Activated T-cell treated with anti-CD3 and anti-CD28 coated beads, Interleukin-2, amount 50 U/mL, for 48 hours (primary cell): ENCODE measurements at places on chromosomes 3 and 15.

DNA sequence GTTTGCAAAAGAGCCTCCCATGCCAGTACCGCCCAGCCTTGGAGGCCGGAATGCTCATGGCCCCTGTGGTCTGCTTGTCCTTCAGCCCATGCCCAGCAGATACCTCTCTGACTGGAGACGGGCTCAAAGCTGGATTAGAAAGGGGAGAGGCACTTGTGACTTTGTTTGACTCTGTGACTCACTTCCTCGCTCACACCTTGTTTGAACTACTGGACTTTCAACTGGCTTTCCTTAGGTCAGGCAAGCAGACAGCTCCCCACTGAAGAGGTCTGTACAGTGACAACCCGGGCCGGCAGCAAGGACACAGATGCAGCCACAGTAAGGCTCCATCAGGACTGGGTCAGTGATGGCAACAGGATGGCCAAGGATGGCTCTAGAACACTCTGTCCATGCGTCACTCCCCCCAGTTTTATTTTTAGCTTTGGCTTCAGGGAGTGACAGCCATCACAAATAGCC is 98.6 kb upstream of the ABHD17C start:
- no peak for DNase-seq

- DNase-seq, result no peak
These were observed 39.9 kb downstream of the TGFBR2 start for GRCh38 chr3:30646181-30646876.

DNA sequence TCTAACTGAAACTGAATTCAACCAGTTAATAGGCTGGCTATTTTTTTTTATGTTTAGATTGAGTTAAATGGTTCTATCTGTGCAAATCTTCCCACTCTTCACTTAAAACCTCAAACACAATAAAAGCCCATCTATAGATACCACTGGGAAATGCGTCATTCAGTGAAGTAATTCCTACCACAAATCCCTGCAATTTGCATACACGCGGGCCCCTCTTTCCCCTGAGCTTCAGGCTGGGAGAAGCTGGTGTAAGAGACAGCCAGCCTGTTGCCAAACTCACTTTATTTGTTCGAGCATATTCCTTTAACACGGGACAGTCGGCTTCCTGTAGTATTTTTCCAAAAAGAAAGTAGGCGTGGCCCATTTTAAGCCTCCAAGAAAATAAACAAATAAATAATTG is 26.0 kb upstream of the MCTP2 start:
- DNase-seq, result peak; percentile 28

DNA sequence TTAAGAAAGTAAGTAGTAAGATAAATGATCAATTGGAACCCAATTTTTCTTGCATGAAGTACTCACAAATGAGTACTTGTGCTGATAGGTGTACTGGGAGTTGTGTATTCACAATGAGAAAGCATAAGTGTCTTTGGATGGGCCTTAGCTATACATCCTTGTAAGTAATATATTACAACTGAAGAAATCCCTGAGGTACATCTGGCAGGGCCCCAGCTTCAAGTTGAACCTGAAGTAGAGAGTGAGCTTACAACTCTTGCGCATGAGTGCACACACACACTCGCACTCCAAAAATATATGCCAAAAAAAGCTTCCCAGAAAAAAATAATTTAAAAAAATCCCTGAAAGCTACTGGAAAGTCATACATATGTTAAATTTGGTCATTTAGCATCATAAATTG is 222.5 kb downstream of the ROBO2 start:
- DNase-seq, result no peak

DNA sequence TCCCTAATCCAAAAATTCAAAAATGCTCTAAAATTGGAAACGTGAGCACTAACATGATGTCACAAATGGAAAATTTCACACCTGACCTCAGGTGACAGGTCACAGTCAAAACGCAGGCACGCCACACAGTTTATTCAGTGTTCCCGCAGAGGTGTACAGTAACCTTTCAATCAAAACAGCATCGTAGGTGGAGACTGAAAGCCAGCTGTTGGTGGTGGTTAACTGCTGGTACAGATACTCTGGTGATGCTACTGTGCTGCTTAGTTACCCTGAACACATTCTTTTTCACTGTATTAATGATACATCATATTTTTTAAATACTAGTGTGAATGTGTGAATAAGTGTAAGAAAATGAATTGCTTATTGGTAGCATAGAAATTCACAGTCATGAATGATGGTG is 23.8 kb downstream of the RAB11A start:
- DNase-seq, result no peak

- DNase-seq, result peak; percentile 13
These were observed 56.1 kb upstream of the MCF2L2 start for GRCh38 chr3:183484431-183485075.

GRCh38 chr15:79673416-79674123 is 223.2 kb downstream of the MTHFS start:
- DNase-seq, result peak; percentile 30

- DNase-seq, result no peak
These were observed 22.7 kb upstream of the KNG1 start for GRCh38 chr3:186694288-186695032.

- DNase-seq, result no peak
These were observed 425.5 kb downstream of the GABRG3 start for GRCh38 chr15:27396521-27396920.

DNA sequence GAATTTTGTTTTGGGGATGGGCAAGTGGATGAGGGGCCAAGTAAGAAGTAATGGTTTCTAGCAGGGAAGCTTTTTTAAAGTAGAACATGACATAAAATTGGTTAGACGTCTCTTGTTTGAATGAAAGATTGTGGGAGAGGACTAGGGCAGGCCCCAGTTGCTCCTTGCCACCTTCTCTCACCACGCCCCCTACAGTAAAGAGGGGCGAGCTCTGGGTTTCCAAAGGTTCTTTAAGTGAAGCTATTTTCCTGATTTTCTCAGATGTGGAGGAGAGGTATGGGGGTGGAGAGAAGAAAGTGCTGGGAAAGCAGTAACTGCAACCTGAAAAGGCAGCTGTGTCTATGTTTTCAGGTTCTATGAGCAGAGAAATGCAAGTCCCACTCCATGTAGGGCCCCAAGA is 32.6 kb upstream of the SKIL start:
- DNase-seq, result no peak

DNA sequence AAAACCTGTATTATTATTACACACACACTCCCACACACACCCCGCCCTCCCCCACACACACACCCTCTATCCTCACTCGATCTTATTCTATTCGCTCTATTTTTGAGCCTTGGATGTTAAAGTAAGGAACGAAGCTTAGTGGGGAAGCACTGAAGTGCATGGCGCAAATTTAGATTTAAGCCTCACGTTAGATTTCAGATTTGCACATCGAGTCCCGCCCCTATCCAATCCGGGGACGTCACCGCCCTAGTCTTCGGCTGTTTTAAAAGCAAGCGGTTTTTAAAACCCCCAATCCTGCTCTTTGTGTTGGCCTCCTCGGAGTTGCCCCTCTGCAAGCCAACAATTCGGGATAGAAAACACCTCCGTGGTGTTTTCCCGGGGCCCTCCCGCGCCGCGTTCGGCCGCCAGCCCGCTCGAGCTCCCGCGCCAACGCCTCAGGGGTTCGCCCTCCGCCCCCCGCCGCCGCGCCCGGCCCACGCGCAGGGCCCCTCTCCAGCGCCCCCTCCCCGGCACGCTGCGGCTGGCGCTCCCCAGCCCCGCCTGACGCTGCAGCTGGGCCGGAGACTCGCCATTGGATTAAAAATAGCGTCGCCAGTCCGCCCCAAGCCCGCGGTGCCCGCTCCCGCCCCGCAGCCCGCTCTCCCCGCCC is at the start of gene USP13:
Gene USP13 (plus strand): TSS at position 594 of the 649 bp plus-strand sequence. CDS start 186 bp downstream, outside the sequence.
- DNase-seq, result peak; percentile 69

DNA sequence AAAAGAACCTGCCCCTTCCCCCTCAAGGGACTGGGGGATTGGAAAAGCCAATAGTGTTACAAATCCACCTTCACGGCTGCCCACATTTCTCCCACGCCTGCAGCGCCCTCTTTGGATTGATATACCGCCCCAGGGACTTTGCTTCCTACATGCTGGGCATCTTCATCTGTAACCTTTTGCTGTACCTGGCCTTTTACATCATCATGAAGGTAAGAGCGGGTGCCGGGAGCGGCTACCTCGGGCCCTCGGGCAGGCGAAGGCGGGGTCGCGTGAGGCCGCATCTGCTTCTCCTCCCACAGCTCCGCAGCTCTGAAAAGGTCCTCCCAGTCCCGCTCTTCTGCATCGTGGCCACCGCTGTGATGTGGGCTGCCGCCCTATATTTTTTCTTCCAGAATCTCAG is 73.1 kb downstream of the USF3 start:
- no peak for DNase-seq

DNA sequence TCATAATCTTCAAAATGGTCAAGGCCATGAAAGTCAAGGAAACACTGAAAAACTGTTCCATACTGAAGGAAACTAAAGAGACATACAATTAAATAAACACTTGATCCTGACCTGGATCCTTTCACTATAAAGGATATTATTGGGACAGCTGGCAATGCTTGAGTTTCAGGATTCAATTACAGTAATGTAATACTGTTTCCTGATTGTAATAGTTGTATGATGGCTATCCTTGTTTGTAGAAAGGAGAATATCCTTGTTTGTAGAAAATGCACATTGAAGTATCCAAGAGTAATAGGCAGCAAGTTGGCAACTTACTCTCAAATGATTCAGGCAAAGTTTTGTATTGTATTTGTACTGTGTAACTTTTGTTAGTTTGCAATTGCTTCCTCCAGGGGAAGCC is 4.6 kb downstream of the CIDEC start:
- DNase-seq, result no peak

- DNase-seq, result peak; percentile 39
These were observed 31.1 kb downstream of the ACAN start for GRCh38 chr15:88834211-88834812.

DNA sequence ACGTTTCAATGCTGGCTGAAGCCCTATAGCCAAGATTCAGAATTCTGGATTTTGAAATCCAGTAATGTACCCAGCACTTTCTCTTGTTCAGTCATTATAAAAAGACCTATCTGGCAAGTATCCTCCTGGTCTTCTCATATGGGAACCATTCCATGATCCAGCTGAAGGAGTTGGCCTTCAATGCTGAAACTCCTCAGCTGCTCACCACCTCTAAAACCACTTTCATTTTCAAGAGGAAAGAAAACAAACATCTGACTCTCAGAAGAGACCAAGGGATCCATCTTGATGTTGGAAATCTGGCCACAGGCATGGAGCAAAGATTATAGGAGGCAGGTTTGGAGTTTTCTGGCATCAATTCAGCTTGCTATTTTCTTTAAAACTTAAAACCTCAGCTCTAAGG is 235.4 kb downstream of the FMN1 start:
- no peak for DNase-seq

DNA sequence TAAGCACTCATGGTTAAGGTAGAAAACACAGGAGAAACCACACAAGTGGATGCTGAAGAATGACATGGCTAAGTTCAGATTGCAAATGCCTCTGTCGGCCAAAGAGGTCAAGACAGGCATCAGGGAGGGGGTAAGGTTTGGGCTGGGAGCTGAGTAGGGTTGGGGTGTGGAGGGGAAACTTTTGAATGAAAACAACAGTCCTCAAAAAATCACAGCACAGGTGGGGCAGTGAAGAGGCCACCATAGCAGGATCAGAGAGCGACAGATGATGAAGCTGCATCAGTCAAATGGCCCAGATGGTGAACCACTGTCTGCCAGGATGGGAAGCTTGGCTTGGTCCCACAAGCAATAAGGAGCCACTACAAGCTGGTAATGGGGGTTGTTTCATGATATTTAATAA is 74.9 kb downstream of the ADCY5 start:
- DNase-seq, result no peak

- no peak for DNase-seq
These were observed 27.6 kb downstream of the LRIG1 start for GRCh38 chr3:66473181-66473580.

- DNase-seq, result no peak
These were observed 65.1 kb downstream of the GOLIM4 start for GRCh38 chr3:168030577-168030976.

- DNase-seq, result peak; percentile 19
These were observed 76.2 kb upstream of the C2CD4B start for GRCh38 chr15:62241135-62241770.

DNA sequence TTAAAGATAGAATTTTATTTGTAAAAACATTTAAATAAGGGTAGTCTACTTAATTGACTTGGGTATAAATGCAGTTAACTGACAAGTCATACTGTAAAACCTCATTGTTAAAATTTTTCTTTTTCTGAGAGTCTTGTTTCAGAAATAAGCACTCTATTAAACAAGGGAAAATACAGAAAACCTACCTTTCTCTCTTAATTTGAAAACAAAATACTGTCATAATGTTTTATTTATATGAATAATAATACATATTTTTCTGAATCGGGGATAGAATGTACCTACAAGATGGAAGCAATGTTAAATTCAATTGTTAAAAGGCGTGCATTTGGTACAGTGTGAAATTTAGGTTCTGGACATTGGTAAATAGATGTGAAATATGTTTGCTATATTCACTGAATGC is 17.8 kb downstream of the ZIC1 start:
- no peak for DNase-seq

- no peak for DNase-seq
These were observed 70.8 kb upstream of the FILIP1L start for GRCh38 chr3:100184948-100185570.

DNA sequence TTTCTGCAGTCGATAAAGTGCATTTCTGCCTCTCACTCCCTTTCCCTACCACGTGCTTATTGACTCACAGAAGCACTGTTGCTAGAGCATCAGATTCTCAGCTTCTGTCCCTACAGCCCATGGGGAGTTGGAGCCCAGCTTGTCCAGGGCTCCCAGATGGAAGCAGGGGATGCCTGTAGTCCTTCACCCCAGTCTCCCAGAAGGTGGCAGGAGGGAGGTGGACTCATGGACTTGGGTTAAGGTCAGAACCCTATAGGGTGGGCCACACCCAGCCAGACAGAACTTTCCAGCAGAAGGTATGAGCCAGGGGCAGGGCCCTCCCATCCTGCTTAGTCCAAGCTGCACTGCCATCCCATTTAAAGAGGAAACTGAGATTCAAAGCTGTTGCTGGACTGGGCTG is 33.1 kb upstream of the SEMA3F start:
- no peak for DNase-seq

- DNase-seq, result no peak
These were observed 93.1 kb upstream of the RPL32 start for GRCh38 chr3:12934431-12934830.

DNA sequence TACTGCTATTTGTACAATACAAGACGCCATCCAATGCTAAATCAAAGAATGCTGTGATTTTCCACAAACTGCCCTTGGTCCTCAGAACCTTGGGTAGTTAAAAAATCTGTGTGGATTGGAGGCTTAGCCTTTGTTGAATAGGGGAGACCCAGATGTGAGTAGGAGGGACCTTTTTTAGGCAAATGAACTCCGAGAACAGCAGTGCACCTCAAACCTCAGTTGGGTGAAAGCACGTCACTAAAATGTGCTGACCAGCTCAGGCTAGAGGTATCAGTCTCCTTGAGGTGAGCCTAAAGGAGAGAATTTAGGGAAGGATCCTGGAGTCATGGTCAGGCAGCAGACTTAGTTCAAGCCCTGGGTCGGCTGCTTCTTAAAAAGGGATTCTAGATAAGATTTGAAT is 200.7 kb downstream of the SOX2 start:
- DNase-seq, result no peak
